Activated T-helper 1 cell treated with anti-CD3 and anti-CD28 coated beads, Interleukin-12 subunit alpha, Interleukin-12 subunit beta, Interleukin-2, Interleukin-4 antibody, amounts not matched to agents 30 ng/mL and 10 ng/mL and 1 ng/mL, durations not matched to agents 14 hours and 24 hours and 36 hours (primary cell): ENCODE measurements at places on chromosomes 5 and 9. TPM values are rescaled to one million over a fixed set of nuclear protein-coding genes. Genes with fewer than 3 reads are reported as not detected.

The INSL4 gene
- total RNA-seq = 0.10 TPM in 1 of 2 replicates, not detected in the other

The NOXA1 gene
- 0.49 and 0.54 TPM in 2 replicates for total RNA-seq

The AJM1 gene
- total RNA-seq = 5.1 and 5.8 TPM in 2 replicates

The GABRA6 gene
- total RNA-seq = not detected in 2 replicates

The BTNL8 gene
- total RNA-seq = not detected in 2 replicates

The SLC44A1 gene
- 3.7 and 3.8 TPM in 2 replicates for total RNA-seq

The FGF18 gene
- 0.17 and 0.21 TPM in 2 replicates for total RNA-seq

The GPSM1 gene
- total RNA-seq = 18.3 and 19.1 TPM in 2 replicates

- no peak for DNase-seq
Observed at GRCh38 chr5:147140558-147140957, 94.3 kb upstream of the STK32A start.

DNA sequence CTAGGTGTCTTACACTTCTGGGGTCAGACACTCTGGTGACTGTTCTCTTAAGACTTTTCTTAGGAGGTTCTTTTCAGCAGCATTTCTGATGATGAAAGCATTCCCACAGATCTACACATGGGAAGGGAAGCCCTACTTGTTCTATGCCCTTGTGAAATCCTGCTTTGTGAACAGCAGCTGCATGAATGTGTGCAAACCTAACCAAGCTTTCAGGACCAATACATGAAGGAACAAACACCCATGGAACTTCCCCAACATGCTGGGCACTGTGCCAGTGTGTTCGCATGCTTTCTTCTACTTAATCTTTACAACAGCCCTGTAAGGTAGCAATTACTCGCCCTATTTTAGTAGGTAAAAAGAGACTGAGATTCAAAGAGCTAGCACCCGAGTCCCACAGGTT lies 439.9 kb upstream of the KLF4 start:
- DNase-seq = no peak

DNA sequence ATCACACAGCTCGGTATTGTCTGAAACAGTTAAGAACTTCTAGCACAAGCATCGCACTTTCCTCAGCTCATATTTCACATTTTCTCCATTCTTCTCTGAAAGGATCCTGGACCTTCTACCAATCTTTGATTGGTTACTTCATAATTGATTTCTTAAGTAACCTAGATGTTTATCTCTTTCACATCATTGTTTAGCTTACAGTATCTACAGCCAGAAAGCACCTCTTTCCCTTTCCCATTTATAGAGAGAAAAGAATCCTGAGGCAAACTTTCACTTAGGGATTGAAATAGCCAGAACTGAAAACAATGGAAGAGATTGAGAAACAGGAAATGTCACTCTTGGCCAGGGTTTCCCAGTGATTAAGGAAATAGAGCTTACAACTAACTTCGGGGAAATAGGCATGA lies 2.5 kb downstream of the IL33 start:
- no peak for DNase-seq

GRCh38 chr9:26657958-26658357 lies 234.6 kb downstream of the CAAP1 start:
- no peak for DNase-seq

DNA sequence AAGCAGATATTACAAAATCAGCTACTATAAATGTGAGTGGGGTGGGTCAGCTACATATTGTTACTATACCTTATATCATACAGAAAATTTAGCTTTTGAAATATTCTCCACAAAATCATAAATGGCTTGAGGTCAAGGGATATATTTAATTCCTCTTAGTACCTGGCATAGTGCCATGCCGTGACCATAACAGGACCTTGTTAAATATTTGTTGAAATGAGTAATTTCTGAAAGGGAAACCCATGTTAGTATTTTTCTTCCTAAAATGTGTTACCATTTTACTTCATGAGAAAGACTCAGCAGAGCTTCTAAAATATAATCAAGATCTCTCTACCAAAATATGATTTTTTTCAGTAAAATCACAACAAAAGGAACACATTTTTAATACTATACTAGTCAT lies 14.8 kb downstream of the ATP10B start:
- DNase-seq = no peak

DNA sequence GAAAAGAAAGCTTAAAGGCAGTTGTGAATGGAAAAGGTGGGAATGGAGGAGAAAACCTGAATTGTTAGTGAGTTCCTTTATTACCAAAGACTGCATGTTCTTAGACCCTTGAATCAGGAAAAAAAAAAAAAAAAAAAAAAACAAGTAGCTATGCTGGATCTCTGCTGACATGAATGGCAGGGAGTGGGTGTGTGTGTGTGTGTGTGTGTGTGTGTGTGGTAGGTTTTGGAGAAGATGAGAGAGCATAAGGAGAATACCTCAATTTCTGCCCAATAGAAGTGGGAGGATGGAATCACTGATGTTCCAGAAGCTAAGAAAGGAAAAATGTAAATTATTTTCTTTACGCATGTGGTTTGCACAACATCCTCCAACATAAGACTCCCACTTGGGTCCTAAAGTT lies 25.5 kb upstream of the NR4A3 start:
- no peak for DNase-seq

DNA sequence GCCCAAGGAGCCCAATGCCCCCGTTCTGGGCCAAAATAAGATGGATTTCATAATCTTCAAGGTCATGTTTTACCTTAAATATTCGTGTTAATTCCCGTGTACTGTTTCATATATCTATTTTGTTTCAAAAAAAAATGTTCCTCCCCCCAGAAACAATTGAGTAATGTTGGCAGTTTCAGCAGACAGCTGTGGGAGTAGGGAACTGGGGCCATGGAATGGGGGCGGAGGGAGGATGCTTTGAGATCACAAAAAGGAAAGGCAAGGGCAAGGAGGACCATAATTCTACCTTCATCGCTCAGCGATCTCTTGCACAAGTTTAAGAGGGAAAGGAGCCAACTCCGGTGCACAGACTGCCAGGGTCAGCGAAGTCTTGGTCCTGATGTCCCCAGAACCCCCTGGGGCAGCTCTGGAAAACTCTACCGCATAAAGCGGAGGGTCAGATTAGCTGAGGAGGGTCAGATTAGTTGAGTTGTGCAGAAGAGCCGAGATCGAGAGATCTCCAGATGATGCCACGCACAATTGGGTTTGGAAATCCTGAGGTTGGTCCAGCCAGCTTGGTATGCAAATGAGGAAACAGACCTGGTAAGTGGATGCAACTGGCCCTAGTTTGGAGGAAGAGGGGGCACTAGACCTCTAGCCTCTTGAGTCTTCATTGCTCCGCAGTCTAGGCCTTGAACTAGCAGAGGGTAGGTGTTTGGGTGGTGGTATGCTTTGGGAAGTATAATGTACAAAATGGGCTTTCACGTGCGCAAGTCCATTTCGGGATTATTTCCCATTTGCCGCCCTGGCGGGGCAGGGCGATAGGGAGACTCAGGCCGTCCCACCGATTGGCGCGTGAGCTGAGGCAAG lies 24.0 kb downstream of the CDKN2A start:
- no peak for DNase-seq

DNA sequence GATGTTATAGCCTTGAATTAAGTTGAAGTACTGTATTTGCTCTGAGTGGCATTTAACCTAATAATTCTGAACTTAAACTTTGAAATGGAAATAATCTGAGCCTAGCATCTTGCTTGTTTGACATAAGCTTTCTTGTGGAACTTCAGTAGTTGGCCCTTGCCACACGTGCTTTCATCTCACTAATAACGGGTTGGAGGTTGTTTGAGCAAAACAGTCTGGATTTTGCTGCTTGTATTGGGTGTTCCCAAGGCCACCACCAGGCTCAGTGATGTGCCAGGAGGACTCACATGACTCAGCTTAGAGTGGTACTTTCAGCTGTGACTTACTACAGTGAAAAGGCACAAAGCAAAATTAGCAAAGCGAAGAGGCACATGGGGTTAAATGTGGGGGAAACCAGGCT lies 35.7 kb downstream of the SECISBP2 start:
- DNase-seq = no peak

GRCh38 chr9:89865357-89865756 lies 260.5 kb downstream of the GADD45G start:
- DNase-seq = no peak

GRCh38 chr9:137278061-137278701 lies 655 bp downstream of the TOR4A start:
- no peak for DNase-seq

GRCh38 chr5:169886033-169886432 lies 94.3 kb downstream of the INSYN2B start:
- DNase-seq = no peak

- DNase-seq = no peak
Observed at GRCh38 chr9:123337971-123338370, 18.0 kb upstream of the CRB2 start.

DNA sequence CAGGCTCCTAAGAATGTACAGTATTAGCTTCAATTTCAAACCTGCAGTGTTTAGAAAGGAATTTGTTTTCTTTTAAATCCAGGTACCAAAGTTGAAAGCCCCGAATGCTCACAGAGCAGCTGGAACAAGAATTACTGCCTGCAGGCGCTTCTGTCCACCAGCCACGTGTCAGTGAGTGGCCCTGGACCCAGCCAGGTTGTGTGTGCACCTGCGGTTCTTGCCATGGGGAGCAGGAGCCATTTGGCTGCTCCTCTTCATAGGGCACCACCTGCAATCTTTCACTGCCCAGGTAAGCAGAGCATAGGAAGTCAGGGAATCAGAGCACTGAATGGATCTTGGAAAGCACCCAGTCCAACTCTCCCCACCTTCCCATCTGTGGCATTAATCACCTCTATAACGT lies 79.5 kb upstream of the PIP5K1B start:
- no peak for DNase-seq

DNA sequence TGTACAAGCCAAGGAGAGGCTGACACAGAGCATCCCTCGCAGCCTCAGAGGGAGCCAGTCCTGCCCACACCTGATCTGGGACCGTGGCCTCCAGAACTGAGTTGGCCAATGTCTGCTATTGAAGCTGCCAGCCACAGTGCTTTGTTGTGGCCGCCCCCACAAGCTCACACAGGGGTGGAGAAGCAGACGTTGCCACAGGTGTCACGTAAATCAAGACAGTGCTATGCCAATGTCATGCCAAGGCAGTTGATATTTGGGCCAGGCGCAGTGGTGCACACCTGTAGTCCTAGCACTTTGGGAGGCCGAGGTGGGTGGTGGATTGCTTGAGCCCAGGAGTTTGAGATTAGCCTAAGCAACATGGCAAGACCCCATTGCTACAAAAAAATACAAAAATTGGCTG lies 17.3 kb upstream of the TERT start:
- no peak for DNase-seq

GRCh38 chr5:156043351-156043750 lies 283.6 kb upstream of the SGCD start:
- no peak for DNase-seq

DNA sequence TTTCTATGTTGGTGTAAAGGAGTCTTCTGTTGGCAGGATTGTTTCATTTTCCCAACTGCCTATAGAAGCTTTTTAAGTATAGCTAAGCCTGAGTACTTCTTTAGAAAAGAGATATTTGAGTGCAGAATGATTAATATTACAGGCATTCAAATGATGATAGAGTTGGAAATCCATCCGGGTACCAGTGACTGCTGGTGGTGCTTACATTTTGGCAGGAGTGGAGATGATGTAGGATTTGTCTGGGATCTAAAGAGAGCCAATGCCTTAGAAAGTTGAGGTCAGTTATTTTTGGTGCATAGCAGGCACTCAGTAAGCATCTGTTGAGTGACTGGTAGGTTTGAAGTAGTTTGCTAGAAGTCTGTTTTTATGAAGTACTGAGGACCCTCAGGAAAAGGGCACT lies 433.5 kb downstream of the DMAC1 start:
- no peak for DNase-seq

DNA sequence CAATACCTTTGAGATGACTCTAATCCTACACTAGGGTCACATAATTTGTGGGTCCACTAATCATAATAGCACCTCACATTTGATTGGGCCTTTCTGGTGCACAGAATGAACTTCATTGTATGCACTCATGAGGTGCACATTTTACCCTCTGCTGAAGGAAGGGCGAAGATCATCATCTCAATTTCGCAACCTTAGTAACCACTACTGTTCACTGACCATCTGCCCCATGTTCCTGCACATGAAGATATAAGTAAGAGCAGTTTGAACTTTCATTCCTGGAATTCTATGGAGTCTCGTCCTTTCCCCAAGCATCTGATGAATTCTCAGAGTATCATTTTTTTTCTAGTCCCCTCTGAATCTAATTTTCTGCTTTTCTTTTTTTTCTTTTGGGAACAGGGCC lies 21.2 kb downstream of the GAS1 start:
- no peak for DNase-seq
